ENCODE measurements at places on chromosomes 16 and 17.
A peak's percentile ranks its signal among the peaks of the same experiment; 100 is the strongest.

- no peak for DNase-seq
Observed at GRCh38 chr16:10817963-10818941, at the start of gene TVP23A. Gene TVP23A (minus strand): TSS chr16:10818794. CDS start chr16:10818493, 301 bp downstream.

DNA sequence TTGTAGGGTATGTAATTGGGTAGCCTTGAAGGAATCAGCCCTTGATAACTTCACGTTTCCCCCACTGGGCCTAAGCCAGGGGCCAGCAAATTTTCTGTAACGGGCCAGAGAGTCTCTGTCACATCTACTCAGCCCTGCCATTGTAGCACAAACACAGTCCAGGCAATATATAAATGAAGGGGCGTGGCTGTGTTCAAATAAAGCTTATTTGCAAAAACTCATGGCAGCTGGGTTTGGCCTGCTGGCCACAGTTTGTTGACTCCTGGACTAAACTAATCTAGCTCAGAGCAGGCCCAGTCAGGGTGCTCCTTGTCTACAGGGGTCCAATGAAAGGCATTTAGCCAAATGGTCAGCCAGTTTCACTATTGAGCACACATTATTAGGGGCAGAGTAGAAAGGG, 141.6 kb downstream of the CCDC182 start:
- DNase-seq, result no peak

DNA sequence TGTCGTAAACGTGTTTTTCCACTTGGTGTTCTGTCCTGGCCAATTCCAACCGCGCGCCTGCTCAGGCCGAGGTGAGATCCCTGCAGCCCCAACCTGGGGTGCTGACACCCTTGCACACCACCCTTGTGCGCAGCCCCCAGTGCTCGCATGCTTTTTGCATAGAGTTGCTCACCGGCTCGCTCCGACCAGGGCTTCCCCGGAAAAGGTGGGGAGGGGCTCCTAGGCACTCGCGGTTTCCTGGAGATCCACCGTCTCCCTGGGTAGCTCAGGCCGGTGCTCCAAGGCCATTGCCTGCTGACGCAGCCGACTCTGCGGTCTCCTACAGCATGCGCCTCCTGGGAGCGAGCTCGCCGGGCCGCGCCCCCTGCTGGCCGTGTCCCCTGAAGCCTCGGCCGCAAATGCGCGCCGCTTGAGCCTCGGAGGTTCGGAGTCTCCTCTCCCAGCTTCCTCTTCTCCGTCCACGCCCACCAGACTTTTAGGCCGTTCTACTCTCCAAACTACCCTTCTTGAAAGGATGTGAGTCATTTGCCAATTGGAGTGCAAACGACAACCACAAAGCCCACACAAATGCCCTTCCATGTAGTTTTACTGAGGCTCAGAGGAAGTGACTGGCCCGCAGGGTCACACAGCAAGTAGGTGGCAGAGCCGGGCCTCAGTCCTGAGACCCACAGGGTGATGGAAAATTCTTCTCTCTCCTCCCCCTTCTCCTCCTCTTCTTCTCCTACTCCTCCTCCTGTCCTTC, 7.2 kb upstream of the PDP2 start:
- DNase-seq, result peak; percentile 97

DNA sequence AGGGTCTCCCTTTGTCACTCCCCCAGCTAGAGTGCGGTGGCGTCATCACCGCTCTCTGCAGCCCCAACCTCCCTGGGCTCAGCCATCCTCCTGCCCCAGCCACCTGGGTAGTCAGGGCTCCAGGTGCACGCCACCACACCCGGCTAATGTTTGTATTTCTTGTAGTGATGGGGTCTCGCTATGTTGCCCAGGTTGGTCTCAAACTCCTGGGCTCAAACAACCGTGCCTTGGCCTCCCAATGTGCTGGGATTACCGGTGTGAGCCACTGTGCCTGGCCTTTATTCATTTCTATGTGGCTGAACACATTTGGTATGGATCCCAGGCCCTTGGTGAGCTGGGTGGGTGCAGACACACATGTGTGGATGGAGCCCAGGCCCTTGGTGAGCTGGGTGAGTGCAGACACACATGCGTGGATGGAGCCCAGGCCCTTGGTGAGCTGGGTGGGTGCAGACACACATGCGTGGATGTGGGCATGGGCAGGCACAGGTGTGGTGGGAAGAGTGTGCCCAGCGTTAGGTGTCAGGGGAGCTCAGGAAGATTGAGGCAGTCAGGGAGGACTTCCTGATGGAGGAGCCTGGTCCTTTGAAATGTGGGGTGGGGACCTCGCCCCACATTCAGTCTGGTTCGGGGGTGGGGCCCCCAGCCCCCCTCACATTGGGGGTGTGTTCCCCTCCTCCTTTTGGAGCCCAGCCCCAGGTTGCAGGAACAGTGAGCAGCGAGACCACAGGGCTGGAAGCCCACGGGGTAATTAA, 37.1 kb downstream of the SOX8 start:
- DNase-seq, result no peak

DNA sequence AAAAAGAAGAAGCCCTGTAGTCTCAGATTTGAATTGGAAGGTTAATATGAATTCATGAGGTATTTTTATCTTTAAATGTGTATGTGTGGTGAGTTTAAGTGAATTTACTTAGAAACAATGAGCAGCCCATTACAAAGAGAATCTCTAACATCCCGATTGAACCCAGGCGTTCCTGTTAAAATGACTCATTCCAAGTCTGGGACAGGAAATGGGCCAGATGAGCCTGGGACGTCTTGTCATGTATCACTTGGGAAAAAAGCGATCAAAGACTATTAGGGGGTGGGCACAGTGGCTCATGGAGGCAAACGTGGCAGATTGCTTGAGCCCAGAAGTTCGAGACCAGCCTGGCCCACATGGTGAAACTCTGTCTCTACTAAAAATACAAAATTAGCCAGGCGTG, 81.6 kb downstream of the SEC14L1 start:
- DNase-seq, result peak; percentile 28

DNA sequence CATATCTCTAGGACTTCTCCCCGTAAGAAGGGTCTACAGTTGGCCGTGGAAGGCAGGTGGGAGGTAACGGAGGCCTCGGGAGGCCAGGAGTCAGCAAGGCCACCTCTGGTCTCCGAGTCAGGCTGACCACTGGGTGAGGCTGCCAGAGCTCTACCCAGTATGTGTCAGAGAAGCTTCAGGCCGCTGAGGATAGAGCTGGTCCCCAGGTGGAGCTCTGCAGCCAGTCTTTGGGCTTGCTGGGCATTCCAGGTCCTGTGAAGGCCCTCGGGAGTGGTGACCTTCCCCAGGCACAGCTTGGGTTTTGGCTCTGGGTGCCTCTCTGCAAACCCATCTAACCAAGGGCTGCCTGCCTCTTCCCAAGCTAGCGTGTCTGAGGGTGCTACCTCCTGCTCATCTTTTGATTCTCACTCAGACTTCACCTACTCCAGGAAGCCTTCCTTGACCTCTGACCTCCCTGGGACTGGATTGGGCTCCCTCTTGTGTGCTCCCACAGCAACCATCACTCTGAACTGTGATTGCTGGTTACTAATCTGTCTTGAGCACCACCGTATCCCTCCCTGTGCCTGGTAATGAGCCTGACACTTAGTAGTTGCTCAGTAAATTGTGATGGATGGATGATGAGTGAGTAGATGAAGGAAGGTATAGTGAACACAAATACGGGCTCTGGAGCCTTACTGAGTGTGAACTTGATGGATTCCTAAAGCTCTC, 22.3 kb downstream of the RHBDL3 start:
- DNase-seq, result no peak

Data from fibroblast of lung (primary cell).